ENCODE measurements at places on chromosomes 5 and 9.

GRCh38 chr5:127961763-127962145, 121.8 kb upstream of the SLC12A2 start:
- DNase-seq: no peak

DNA sequence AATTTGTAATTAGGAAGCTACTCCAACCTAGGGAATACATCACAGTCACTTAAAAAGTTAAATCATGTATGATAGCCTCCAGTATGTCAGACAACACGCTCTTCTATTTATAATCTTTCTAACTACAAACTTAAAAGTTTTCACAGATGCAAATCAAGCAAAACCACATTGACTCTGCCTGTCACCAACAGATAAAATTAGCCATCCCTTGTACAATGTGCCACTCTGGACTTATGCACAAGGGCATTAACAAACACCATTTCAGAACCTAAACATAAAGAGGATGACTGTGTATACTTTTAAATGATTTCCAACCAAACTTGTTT, 14.7 kb downstream of the ERP44 start:
- no peak for DNase-seq

- no peak for DNase-seq
Observed at GRCh38 chr9:129841071-129841470, 5.8 kb downstream of the USP20 start.

DNA sequence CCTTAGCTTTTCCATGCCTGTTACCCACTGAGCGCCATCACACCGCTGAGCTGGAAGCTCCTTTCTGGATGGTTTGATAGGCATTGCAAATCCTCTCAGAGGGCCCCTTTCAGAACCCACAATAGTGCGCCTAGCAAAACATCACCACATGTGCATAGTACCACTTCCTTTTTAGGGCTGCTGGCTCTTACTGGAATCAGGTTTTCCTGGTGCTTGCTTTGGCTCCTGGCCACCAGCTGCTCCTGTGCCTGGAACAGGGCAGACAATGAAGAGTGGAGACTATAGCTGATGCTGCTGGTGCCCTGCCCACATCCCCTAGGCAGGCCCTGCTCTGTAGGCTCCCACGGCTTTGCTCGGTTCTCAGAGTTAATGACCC, 163.6 kb upstream of the SEMA6A start:
- no peak for DNase-seq

GRCh38 chr5:27511061-27511460, 472.7 kb upstream of the CDH9 start:
- no peak for DNase-seq

DNA sequence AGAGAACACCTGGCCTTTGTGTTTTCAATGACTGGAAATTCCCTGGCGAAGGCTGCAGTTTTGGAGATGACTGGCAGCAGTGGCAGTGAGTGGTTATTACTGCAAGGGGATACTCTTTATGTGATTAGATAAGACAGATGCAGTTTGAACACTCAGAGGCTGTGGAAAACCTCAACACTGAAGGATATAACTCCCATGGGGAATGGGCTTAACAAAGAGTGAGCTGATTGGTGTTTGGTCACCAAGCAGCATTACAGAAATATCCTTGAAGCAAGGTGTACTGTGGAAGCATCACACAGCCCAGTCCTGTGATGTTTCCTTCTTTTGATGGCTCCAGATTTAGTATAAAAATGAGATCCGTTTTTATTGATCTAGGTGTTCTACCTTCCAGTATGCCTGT, 490.7 kb upstream of the PTPRD start:
- DNase-seq: no peak

GRCh38 chr5:57594436-57594835, 111.8 kb upstream of the ACTBL2 start:
- no peak for DNase-seq

- DNase-seq: no peak
Observed at GRCh38 chr5:62326302-62326701, 20.3 kb downstream of the KIF2A start.

DNA sequence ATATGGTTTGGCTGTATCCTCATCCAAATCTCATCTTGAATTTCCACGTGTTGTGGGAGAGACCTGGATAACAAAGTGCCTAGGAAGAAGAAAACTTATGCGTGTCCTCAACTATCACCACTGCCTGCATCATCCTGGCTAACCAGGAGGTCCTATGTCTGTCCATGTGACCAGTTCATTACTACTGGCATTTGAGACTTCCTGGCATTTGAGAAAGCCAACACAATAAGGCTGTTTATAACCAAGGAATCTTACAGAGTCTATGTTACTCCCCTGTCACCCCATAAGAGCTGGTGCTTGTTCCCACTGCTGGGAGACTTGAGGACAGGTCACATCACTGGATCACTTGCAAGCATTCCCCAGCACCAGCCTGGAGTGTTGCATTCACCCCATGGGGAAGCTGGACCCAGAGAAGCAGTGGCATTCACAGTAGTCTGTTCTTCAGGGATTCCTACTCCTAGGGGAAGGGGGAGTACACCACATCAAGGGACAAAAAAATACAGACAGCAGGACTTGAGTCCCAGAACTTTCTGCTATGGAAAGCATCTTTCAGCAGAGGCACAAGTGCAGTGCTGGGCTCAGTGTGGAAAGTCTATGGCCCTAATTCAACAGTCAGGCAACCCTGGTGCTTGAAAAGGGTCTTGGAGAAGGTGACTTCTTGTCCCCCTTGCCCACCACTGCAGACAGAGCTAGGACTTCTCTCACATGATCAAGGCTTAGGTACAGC, 717.1 kb downstream of the SEMA5A start:
- DNase-seq: no peak

GRCh38 chr5:8590959-8591358, 722.0 kb downstream of the MTRR start:
- no peak for DNase-seq

DNA sequence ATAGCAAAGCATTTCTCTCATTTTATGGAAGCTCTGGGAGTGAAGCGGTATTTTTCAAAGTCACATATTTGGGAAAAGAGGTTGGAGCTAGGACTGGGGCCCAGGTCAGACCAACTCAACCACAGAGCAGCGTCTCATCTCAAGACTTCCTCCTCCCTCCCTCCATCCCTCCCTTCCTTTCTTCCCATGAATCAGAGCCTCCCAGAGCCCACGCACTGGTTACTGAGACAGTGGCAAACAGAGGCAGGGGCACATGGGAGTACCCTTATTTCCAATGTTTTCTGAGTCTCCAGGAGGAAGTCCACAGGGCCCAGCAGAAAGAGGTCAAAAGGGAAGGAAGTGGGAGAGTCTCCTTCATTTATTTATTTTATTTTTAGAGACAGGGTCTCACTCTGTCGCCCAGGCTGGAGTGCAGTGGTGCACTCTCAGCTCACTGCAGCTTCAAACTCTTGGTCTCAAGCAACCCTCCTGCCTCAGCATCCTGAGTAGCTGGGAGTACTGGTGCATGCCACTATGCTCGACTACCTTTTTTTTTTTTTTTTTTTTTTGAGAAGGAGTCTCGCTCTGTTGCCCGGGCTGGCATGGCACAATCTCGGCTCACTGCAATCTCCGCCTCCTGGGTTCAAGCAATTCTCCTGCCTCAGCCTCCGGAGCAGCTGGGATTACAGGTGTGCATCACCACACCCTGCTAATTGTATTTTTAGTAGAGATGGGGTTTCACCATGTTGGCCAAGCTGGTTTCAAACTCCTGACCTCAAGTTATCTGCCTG, 52.5 kb upstream of the CDKN2AIPNL start:
- DNase-seq: no peak

- DNase-seq: no peak
Observed at GRCh38 chr5:174204535-174205313, 159.2 kb downstream of the NSG2 start.

DNA sequence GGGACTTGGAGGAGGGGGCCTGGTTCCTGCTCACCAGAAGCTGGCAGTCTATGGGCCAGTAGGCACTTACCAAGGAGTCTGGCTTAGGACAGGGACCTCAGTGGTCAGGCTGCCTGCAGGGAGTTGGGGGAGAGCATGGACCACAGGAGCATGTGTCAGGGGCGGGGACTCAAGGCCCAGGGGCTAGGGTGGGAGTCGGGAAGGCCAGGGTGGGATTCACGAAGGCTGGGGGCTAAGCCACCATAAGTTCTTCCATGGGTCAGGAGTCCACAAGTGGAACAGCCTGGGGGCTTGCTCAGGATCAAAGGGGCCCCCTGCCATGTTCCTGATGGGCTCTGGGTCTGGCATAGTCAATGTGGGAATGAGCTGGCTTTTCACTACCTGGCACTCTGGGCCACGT, 11.5 kb upstream of the SLC25A48 start:
- DNase-seq: no peak

GRCh38 chr9:23662320-23662719, 163.7 kb downstream of the ELAVL2 start:
- DNase-seq: no peak

DNA sequence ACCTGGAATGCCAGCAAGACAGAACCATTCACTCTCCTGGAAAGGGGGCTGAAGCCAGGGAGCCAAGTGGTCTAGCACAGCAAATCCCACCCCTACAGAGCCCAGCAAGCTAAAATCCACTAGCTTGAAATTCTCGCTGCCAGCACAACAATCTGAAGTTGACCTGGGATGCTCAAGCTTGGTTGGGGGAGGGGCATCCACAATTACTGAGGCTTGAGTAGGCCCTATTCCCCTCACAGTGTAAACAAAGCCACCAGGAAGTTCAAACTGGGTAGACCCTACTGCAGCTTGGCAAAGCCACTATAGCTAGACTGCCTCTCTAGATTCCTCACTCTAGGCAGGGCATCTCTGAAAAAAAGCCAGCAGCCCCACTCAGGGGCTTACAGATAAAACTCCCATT, 17.3 kb downstream of the RIGI start:
- no peak for DNase-seq

DNA sequence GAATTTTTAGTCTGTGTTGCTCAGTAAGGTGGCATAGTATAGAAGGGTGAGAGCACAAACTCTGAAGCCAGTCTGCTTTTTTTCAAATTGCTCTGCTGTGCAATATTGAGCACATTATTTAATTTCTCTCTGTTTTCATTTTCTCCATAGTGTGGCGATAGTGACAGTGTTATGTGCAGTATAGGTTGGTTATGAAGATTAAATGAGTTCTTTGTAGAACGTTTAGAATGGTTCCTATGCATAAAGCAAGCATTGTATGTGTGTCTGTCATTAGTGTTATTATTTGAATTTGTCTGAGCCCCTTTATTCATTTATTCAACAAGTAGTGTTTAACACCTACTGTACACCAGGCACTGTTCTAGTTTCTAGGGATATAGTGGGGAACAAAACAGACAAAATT, 9.2 kb downstream of the PRR16 start:
- DNase-seq: no peak

- DNase-seq: peak; percentile 43
Observed at GRCh38 chr5:131262953-131263541, 806 bp upstream of the CDC42SE2 start.

DNA sequence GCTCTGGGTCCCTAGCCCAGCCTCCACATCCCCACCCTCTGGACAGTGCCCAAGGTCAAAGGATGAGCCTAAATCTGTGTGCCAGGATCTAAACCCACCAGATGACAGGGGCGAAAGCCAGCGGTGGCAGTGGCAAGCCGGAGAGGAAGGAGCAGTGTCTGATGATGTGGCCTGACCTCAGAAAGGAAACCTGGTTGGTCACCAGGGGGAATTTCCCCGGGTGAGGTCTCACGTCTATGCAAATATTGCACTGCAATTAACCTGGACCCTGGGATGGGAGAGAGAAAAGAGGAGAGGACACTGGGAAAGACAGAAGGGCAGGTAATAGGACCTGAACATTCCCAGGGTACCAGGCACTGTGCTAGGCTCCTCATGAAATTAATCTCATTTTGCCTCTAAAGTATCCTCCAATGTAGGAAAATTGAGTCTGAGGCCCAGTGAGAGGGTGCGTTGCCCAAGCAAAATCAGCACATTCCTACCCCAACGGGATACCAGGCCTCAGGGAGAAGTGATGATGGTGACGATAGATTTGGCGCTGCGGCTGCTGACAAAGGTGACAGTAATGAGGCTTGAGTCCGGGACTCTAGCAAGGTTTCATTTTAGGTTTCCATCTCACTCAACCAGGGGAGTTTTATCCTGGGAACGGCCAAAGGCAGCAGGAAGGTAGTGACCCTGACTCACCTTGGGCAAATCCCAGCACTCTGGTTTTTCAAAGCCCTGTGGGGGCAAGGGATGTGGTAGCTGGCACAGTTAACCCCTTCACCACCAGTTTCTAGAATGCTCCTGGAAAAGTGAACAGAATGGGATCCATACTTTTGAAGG, 13.4 kb upstream of the TNIP1 start:
- peak; percentile 70 for DNase-seq

Data from GM20000 (cell line).